CD4-positive, alpha-beta T cell treated with Interleukin-10 for 1 hour (primary cell): ENCODE measurements at places on chromosomes 5 and 9.
A peak's percentile ranks its signal among the peaks of the same experiment; 100 is the strongest.

- DNase-seq, result no peak
These were observed 189.1 kb downstream of the ADGRV1 start for GRCh38 chr5:90747693-90748092.

DNA sequence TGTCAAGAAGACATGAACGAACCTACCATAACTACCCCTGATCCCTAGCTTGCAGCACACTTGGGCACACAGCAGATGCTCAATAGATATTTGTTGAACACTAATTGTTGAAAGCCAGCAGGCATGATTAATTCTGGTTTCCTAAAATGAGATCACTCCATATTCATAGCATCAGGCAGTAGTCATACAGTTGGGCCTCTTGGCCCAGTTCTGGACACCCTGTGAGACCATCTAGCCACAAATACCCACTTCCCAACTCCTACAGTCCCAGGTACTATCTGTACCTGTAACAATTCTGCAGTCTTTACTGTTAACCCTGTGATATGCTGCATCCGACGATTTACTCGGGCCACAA, 24.2 kb downstream of the P4HA2 start:
- no peak for DNase-seq

DNA sequence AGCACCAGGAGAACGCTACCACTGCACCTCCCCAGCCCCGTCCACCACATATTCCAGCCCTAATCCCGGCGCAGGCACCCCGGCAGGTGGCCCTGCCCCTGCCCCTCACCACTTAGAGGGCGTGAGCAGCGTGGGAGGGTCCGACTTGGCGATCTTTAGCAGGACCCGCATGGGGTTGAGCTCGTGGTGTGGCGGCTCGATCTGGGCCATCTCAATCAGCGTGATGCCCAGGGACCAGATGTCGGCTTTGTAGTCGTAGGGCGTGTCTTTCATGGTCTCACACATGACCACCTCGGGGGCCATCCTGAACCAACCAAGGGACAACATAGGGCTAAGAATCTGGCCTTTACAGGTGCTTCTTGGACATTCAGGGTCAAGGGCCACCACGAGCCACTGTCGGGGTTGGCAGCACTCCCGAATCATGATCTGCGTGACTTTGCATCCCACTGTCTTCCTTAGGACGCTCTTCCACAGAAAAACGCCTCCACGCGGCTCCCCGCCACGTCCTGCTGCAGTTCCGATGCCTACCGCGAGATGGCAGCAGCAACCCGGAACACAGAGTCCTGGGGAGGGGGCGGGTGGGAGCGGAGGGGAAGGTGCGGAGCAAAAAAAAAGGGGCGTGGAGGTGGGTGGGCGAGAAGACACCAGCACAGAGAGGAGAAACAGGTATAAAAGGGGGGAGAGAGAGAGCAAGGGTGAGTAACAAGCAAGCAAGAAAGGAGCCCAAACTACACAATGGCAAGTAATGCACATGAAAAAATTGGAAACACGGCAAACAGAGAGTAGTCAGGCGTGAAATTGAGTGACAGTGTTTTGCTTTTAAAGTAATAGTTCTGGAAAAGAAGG, 81.3 kb downstream of the STK10 start:
- peak; percentile 69 for DNase-seq

DNA sequence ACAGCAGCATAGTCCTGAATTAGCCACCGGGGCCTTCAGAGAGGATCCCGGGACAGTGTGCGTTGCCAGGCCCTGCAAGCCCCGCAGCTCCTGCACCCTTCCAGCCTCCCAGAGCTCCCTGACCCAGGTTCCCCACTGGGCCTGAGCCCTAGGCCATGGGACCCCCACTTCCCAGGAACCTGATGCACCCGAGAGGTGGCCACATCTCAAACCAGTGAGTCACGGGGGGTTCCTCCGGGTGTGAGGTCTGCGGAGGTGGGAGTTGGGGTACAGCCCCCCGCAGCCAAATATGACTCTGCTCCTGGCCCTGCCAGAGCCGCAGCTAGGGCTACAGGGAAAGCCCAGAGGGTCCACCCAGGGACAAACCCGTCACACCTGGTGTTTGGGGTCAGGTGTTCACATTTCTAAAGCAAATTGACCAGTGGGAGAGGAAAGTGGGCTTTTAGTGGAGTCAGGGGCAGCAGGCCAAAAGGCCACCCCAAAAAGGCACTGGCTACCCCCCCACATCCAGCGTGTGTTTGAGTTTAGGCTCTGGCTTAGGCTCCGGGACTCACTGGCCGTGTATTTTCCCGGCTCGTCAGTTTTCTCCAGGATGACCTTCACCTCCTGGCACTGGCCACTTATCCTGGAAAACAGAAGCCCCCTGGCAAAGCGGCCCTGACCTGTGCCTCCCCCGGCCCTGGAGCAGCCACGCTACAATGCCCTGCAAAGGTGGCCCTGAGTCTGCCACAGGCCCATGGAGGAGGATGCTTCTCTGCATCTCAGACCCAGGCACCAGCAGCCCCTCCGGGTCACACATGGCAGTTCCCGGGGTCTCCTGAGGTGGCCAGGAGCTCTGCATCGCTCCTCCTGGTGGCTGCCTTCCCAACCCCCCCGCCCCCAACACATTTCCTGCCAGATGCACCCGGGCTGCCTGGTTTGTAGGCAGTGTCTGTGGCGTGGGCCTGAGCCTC, 17.4 kb upstream of the OBP2B start:
- DNase-seq, result no peak
